SK-N-SH (cell line): ENCODE measurements at places on chromosomes 3 and 15. TPM values are rescaled to one million over a fixed set of nuclear protein-coding genes. Genes with fewer than 3 reads are reported as not detected.

Gene HYAL2
- 135 and 151 TPM in 2 replicates for polyA plus RNA-seq

Gene THBS1
- 117 and 127 TPM in 2 replicates for polyA plus RNA-seq

Gene SLC22A14
- polyA plus RNA-seq, result 0.10 and 0.16 TPM in 2 replicates

Gene LEKR1
- 0.30 and 0.55 TPM in 2 replicates for polyA plus RNA-seq

Gene NSMCE3
- 5.2 and 5.5 TPM in 2 replicates for polyA plus RNA-seq

Gene CYP11A1
- polyA plus RNA-seq, result 0.08 TPM in 1 of 2 replicates, not detected in the other

Gene MYL3
- polyA plus RNA-seq, result not detected in 2 replicates

Gene PFN2
- polyA plus RNA-seq, result 594 and 851 TPM in 2 replicates

Gene GASK1A
- not detected in 2 replicates for polyA plus RNA-seq

Gene RHO
- not detected in 2 replicates for polyA plus RNA-seq

Gene NR2F2
- 2.8 and 3.9 TPM in 2 replicates for polyA plus RNA-seq

Gene ATP10A
- not detected in 2 replicates for polyA plus RNA-seq

Gene NCEH1
- polyA plus RNA-seq, result 7.5 and 12.2 TPM in 2 replicates

Gene CDCP1
- 2.7 and 3.6 TPM in 2 replicates for polyA plus RNA-seq

Gene SCAANT1
- polyA plus RNA-seq, result not detected in 2 replicates

Gene PLA2G4E
- polyA plus RNA-seq, result not detected in 2 replicates

Gene SPRED1
- 4.3 and 4.4 TPM in 2 replicates for polyA plus RNA-seq

Gene PRSS50
- polyA plus RNA-seq, result not detected in 2 replicates

Gene CYFIP1
- polyA plus RNA-seq, result 53.4 and 53.6 TPM in 2 replicates

Gene UBA7
- polyA plus RNA-seq, result 22.6 and 25.8 TPM in 2 replicates

Gene SEMA3F
- 23.9 and 30.4 TPM in 2 replicates for polyA plus RNA-seq

Gene PLSCR2
- polyA plus RNA-seq, result not detected in 2 replicates

Gene KIF15
- polyA plus RNA-seq, result 2.1 and 2.3 TPM in 2 replicates
